Camera-type eye (tissue), 1 donor: ENCODE measurements at places on chromosomes 11 and 22. TPM values are rescaled to one million over a fixed set of nuclear protein-coding genes. Genes with fewer than 3 reads are reported as not detected.

RAB36 gene
- 8.3 TPM for total RNA-seq

MMP12 gene
- not detected for total RNA-seq

TRIM49 gene
- not detected for total RNA-seq

LARGE2 gene
- total RNA-seq = 3.8 TPM

RFPL3 gene
- not detected for total RNA-seq

ZW10 gene
- total RNA-seq = 25.2 TPM

SCGB1D2 gene
- total RNA-seq = not detected

CTSC gene
- total RNA-seq = 103 TPM

CASTOR1 gene
- total RNA-seq = 11.8 TPM

TMPRSS13 gene
- 1.7 TPM for total RNA-seq

LRRN4CL gene
- total RNA-seq = 12.4 TPM

AGBL2 gene
- 4.2 TPM for total RNA-seq

CEP126 gene
- total RNA-seq = 17.2 TPM

BAIAP2L2 gene
- 0.16 TPM for total RNA-seq

SPTBN2 gene
- total RNA-seq = 98.3 TPM

EMID1 gene
- 12.3 TPM for total RNA-seq

PLA2G3 gene
- not detected for total RNA-seq

APOL1 gene
- 4.3 TPM for total RNA-seq

XKR3 gene
- total RNA-seq = not detected

ZNF280A gene
- total RNA-seq = not detected

ZBTB16 gene
- total RNA-seq = 26.2 TPM

OR5L1 gene
- not detected for total RNA-seq

CECR2 gene
- 24.2 TPM for total RNA-seq

ME3 gene
- total RNA-seq = 90.2 TPM

KRTAP5-11 gene
- not detected for total RNA-seq

CELF1 gene
- total RNA-seq = 227 TPM

SOX6 gene
- total RNA-seq = 46.6 TPM

TTC38 gene
- 49.4 TPM for total RNA-seq

CD6 gene
- 0.49 TPM for total RNA-seq

ZNF280B gene
- total RNA-seq = 3.2 TPM

SMIM35 gene
- 0.11 TPM for total RNA-seq

SELENOM gene
- 63.3 TPM for total RNA-seq

TTLL8 gene
- total RNA-seq = not detected

SPON1 gene
- total RNA-seq = 135 TPM

MAPK8IP1 gene
- total RNA-seq = 33.6 TPM

STX3 gene
- total RNA-seq = 129 TPM

CLDN5 gene
- 74.5 TPM for total RNA-seq

OTOG gene
- not detected for total RNA-seq

PPFIBP2 gene
- 37.8 TPM for total RNA-seq

RFPL1 gene
- not detected for total RNA-seq

PATE4 gene
- total RNA-seq = not detected

PRG3 gene
- total RNA-seq = not detected

MRGPRF gene
- 14.6 TPM for total RNA-seq
